Inflammatory macrophage treated with lipopolysaccharide for 4 hours (primary cell): ENCODE measurements at places on chromosomes 7 and 10.

DNA sequence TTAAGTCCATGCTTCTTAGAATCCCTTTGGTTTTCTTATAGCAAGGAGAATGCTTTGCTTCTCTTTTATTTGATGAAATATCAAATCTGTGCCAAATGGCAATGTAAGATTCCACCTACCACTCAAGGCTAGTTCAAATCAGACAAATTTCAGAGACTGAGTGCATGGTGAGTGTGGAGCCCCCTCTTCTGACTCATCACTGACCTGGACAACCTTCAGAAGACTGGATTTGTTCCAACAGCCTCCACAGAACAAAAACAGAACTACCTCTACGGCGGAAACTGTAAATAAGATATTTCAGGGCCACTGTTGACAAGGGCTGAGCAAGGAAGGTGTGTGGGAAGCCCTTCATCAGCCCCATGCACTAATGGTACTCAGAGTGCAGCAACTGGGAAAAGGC is 21.1 kb downstream of the NCAPG2 start:
- DNase-seq, result no peak

DNA sequence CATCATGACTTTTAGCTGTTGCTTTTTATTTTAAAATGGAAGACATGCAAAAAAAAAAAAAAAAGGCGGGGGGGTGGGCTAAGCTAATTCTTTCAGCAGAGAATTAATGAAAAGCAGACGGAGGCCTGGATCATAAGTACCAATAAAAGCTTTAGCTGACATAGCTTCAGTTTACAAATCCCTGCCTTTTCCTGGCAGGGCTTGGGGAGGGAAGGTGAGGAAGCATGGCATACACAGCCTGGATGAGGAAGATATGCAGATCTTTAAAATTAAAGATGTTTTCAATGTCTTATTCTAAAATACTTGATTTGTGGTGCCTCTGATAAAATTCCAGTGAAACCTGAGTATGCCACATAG is 57.0 kb downstream of the ICA1 start:
- DNase-seq, result no peak

GRCh38 chr10:101223274-101224059 is 5.8 kb downstream of the LBX1 start:
- DNase-seq, result no peak

GRCh38 chr7:125966278-125967048 is 1036.8 kb upstream of the POT1 start:
- no peak for DNase-seq

GRCh38 chr10:132523561-132524442 is 13.8 kb upstream of the INPP5A start:
- no peak for DNase-seq

DNA sequence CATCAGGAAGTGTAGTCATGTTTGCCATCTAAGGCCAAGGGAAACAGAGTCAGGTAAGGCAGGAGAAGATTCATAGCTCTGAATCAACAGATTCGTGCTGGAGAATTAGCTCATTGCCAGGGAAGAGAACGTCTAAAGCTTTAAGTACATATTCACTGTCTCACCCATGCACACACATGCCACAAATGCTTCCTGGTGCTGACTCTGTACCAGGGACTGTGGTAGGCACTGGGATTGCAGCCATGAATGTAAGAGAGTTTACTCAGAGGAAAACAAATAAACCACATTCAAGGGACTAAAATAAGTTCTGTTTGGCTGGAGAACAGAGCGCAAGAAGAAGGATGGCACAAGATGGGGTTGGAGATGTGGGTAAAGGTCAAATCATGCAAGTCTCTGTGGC is 89.8 kb upstream of the HPS1 start:
- DNase-seq, result no peak

GRCh38 chr7:915291-916218 is 38.9 kb downstream of the ADAP1 start:
- no peak for DNase-seq

DNA sequence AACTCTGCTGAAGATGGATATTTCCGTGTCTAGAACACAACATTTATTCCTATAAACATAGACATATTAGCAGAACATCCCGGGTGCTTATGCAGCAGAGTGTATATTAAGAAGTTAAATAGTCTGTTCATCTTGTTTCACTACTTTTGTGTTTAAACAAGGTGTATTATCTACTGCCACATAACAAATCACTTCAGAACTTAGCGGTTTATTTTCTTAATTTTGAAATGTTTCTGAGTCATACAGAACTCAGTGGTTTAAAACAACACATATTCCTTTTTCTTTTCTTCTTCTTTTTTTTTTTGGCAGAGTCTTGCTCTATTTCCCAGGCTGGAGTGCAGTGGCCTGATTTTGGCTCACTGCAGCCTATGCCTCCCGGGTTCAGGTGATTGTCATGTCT is 25.8 kb downstream of the DENND10 start:
- peak; percentile 43 for DNase-seq

DNA sequence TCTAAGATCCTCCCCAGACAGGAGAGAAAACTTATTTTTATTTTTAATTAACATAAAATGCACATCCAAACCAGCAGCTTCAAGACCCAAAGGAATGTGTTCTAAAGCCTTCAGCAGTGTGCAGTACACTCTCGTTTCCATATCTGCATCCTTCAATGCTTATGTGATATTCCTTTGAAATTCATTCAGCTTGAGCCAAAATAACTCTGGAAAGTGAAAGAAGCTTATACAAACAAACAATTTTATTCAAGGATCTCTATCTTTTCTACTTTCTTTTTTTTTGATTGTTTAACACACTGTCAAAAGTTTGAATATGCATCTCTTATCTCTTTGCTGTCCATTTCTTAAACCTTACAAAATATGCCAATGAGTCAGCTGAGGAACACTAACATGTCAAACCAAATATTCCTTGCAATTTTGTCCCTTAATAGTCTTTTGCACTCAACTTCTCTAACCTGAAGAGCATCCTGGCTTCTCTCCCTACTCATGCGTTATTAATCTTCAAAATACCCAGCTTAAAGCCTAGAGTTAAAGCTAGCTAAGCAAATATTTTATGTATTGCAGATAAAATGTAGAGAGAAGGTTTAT is 124.3 kb downstream of the THSD7A start:
- no peak for DNase-seq

- DNase-seq, result no peak
Observed at GRCh38 chr7:49639068-49639593, 134.3 kb upstream of the VWC2 start.

GRCh38 chr7:137590071-137590755 is 246.7 kb upstream of the PTN start:
- DNase-seq, result no peak

- DNase-seq, result no peak
Observed at GRCh38 chr7:136251826-136252225, 274.7 kb upstream of the MTPN start.

DNA sequence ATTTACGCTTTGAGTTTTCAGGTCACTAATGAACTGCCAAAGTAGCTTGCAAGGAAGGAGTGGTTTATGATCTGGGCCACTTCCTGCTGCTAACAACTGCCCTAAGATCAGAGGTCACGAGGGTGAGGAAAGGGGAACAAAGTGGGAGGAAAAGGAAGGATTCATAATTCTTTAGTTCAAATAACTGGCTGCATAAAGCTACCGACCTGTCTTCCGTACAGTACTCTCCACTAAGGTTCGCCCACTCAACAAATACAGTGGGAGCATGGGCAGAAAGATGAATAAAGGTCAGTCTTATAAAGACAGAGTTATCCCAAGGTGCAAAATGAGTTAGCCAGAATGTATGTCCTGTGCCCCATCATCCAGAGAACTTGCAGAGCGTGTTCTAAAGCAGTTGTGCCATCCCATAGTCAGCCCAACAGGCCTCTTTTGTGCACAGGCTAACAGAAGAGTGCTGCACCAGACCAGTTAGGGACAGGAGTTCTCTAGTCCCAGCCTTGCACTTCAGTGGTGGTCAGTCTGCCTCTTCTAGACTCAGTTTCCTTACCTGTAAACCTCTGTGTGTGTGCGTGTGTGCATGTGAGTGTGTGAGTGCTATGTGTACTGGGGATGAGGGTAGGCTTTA is 65.9 kb downstream of the CREB3L2 start:
- peak; percentile 85 for DNase-seq

DNA sequence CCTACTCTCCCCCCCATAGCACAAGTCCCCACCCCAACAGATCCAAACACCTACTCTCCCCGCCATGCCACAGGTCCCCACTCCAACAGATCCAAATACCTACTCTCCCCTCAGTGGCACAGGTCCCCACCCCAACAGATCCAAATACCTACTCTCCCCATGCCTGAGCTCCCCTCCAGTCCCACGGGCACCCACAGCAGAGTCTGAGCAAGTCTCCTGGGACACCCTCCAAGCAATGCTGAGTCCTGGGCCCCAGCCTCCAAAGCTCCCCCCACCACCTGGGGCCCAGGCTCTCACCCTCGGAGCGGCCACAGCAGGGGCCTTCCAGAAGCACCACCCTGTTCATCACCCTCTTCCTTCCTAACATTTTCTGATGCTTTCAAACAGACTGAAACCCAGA is 63.9 kb upstream of the DNAAF5 start:
- DNase-seq, result no peak

DNA sequence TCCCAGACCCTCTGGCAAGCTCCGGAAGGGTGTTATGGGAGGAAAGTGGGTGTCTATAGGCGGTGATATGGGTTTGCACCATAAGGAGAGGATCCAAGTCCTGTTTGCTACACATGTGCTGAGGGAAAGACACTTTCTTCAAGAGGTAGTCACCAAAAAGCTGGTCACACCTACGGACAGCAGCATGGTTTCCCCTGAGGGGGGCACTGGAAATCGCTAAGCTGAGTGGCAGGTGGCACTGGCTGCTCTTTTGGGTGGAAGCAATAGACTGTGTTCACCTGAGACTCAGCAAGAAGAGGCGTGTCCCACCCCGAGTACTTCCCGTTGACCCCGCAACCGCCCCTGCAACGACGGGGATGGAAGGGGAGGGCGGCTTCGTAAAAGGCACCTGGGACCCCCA is 1.8 kb upstream of the FOXI2 start:
- no peak for DNase-seq

DNA sequence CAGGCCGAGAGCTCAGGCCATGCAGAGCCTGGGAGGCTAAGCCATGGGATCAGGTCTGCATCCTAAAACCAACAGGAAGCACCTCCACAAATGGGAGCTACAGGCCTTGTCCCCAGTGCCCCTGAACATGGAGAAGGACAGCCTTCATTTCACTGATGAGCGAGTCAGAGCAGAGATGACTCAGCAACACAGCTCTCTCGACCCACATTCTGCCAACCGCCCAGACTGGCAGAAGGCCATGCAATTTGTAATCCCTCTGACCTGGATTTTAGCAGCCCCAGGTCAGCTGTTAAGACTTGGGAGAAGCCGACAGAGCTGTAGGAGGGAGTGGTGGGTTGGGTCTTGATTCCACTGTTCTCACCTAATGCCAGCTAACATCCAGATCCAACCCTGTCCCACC is 25.5 kb downstream of the VOPP1 start:
- peak; percentile 81 for DNase-seq

DNA sequence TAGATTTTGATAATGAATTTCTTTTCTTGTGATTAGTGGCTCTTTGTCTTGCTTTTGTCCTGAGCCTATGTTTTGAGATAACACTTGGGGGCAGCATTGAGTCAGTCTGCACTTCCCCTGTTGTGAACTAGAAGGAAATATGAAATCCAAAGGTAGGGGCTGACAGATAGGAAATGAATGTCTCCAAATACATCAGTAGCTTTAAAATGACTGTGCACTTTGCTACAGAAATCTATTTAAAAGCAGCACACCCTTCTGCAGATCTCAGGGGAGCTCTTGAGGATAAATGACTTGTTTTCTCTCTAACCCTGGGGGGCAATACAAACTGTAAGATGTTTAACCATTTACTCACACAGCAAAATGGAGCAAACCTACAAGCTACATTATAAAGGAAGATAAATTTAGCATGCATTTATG is 176.0 kb upstream of the MYO3A start:
- peak; percentile 53 for DNase-seq

- DNase-seq, result no peak
Observed at GRCh38 chr7:122968389-122968788, 27.1 kb downstream of the TAS2R16 start.

DNA sequence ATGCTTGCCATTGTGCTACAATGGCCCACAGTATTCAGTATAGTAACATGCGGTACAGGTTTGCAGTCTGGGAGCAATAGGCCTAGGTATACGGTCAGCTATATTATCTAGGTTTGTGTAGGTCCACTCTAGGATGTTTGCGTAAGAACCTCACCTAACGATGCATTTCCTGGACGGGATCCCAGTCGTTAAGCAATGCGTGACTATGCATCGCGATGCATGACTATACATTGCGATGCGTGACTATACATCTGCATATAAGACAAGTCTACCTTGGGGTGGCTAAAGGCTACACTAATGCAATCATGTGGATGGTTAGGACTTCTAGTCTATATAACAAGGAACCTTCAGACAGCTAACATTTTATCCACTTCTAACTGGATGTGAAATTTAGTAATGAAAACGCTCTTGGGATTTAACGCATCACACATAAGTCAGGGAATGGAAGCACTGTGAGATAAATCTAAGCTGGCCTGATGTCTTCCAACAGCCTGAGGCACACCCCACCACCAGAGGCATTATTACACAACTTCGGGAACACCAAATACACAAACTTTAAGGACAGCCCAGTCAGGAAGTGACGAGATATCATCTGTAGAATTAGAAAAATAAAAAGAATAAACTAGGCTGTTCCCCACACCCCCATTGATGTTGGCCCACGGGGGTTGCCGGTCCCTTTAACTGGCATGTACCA is 9.2 kb downstream of the GNA12 start:
- no peak for DNase-seq

DNA sequence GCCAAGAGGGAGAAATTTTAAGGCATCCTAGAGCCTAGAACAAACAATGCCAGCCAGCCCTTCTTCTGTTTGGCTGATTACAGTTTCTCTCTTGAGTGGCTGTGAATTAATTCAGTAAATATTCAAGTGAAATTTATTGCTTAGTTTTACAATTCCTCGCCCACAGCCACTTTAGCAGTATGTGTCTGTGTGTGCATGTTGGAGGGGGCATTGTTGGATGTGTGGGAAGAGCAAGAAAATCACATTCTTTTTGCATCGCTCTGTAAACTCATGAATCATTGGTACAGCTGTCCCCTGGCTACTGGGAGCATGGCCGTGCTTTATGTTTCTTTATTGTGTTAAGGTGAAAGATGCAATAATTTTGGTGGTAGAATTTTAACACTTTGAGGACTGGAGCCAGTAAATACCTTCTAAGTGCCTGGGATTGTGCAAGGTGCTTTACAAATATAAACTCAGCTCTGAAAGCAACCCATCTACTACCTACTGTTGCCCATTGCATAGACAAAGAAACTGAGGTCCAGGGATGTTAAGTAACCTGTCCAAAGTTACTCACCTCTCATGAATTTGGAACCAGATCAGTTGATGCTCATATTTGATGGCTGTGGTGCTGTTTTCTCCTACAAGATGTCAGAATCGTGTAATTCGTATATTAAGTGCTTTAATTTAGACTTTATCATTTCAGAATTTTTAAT is 89.9 kb upstream of the BTBD16 start:
- no peak for DNase-seq
